ENCODE measurements at places on chromosomes 1 and 21.

DNA sequence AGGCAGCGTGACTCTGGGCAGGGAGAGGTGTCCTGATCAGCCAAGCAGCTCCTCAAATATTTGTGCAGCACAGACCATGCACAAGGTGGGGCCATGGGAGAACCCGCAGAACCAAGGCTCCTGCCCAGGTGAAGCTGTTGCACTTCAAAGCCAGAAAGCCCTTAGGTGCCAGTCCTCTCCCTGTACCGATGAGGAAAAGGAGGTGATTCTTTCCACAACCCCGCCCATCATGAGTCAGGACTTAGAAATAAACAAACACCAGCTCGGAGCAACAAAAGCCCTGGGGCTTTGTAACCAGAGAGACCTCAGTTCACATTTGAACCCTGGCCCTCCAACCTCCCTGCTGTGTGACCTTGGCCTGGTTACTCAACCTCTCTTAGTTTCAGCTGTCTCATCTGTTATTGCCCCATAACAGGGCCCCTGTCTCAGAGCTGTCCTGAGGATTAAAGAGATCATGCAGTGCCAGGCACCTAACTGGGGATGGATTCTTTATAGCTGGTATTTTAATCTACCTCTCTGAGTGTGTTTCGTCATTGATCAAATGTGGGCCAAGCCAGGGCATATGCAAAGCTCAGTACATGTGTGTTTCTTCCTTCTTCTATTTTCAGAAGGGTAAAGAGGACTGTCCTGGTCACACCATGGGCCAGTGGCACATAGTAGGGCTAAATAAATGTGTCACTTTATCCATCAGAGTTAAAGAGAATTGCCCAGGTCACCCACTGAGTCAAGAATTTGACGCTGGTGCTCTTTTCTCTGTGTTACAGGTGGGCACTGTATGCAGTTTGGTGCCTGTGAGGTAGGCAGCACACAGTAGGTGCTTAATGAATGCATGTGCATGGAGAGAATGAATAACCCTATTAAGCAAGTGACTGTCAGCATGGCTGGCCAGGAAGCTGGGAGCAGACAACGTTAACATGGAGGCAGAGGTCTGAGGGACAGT is 1.4 kb downstream of the LDLRAD1 start:
- peak; percentile 53 for DNase-seq

DNA sequence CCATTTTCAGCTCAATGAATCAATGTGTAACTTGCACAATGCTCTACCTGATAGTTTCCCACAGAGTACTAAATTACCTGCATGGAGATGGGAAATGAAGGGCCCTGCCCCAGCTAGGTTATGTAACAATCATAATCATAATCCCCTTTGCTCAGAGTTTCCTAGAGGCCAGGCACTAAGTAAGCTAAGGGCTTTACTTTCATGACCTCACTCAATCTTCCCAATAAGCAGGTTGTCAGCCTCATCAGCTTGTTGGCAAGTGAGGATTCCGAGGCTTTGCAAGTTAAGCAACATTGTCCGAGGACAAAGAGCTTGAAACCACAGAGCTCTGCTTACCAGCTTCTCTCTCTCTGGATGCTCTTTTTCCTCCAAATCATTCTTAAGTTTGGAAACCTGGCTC is 64.1 kb upstream of the NTPCR start:
- DNase-seq = no peak

- DNase-seq = no peak
These were observed 9.3 kb upstream of the RSRP1 start for GRCh38 chr1:25256578-25256965.

DNA sequence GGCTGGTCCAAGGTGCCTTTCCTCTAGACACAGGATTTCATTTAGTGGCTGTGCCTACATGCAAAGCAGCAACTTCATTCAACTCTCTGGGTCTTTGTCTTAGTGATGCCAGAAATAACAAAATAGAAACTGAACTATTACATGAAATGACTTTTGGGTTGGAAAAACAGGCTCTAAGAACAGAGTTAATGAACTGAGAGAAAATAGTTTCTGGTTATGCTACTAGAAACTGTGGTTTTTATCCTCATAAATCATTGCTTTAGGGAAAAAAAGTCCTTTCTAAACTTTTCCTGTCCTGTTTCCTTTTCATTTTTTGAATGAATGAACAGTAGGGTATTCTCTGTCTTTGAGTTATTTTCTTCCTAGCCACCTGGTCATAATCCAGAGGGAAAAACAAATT is 424.0 kb downstream of the KIF26B start:
- no peak for DNase-seq

DNA sequence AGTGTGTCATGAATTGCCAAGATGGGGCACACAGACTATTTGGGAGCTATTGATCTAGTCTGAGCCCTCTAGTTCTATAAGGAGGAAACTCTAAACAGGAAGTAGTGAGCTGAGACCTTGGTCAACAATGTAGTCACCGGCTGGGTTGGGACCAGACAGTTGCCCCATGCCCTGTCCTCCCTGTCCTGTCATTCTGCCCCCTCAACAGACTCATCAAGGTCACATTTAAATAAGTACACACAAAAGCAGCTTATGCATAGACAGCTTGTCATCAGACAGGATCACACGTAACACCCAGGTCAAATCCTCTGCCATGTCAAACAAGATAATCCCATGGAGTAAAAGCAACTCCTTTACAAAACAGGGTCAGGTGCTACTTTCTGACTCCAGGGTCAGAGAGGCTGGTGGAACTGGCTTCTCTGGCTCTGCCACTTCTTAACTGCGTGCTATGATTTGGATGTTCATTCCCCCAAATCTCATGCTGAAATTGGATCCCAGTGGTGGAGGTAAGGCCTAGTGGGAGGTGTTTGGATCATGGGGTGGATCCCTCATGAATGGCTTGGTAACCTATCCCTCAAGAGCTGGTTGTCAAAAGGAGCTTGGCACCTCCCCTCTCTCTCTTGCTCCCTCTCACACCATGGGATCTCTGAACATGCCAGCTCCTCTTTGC is 128.9 kb downstream of the HIVEP3 start:
- no peak for DNase-seq

DNA sequence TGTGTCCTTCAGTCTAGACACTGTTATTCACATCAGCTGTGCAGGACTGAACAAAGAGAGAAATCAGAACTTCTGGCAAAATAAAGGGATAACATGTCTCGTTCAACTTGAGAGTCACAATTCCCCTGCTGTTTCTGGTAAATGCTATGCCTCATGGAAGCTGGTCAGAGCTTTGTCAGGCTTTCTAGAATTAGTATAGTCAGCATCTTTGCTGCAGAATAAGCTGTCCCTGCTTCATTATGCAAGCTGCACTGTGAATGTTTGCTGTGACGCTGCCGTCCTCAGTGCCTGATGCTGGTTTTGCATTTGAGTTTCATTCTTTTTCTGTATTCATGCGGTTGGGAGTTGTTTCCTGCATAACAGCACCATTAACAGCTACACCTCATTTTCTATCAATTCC is 96.4 kb upstream of the KCNJ6 start:
- no peak for DNase-seq

DNA sequence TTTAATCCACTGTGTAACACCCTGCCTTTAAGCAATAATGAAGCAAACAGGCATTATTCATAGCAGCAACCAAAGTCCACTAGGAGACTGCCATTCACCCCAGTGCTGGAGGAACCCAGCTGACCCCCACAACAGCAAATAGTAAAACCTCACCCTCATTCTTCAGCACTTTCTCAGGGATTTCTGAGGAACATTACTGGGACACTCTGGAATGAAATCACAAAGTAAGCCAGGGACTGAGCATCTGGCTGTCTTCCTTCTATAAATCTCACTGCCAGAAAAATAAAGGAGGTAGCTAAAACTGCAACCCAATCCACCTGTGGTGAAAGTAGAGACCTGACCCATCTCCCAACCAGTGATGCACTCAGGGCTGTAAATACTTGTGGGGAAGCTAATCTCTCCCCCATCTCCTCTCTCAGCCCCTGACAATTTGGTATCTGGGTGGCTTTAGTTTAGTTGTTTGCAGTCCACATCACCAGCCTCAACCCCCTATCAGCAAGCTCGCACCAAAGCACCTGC is 47.1 kb downstream of the COL6A1 start:
- DNase-seq = no peak

GRCh38 chr1:65940126-65940525 is 147.4 kb downstream of the PDE4B start:
- no peak for DNase-seq

DNA sequence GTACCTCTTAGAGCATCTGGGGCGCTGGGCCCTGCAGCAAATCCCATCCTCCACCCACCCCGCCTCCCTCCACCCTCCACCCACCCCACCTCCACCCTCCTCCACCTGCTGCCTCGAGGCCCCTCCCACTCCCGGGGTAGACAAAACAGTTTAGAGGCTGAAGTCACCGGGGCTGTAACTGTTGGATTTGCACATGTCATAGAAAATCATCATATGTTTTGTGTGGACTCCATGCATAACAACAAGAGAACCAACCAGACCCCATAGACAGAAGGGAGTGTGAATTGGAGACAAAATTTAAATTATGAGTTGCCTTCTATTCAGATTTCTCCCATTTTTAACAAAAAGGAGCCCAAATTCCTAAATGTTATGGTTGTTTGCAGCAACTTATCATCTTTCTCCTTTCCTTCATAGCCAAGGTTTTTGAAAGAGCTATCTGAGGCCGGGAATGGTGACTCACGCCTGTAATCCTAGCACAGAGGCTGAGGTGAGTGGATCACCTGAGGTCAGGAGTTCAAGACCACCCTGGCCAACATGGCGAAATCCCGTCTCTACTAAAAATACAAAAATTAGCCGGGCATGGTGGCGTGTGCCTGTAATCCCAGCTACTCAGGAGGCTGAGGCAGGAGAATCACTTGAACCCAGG is 28.2 kb upstream of the LGALS8 start:
- no peak for DNase-seq

- DNase-seq = no peak
These were observed 344.5 kb downstream of the PDE4B start for GRCh38 chr1:66137235-66137634.

- DNase-seq = no peak
These were observed 87.5 kb downstream of the ASTN1 start for GRCh38 chr1:177077006-177077405.

DNA sequence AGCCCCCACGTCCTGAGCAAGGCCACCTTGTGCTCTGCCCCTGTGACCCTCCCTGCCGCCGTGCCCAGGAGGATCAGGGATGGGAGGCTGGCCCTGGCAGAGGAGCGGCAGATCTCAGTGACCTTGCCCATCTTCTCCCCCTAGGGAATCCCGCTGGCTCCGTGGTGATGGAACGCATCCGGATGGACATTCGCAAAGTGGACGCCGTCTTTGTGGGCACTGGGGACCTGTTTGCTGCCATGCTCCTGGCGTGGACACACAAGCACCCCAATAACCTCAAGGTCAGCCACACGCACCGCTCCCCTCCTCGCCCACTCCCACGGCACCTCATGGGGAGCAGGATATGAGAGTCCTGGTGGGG is 22.7 kb downstream of the CSTB start:
- no peak for DNase-seq
